ENCODE measurements at places on chromosomes 2 and 18. TPM values are rescaled to one million over a fixed set of nuclear protein-coding genes. Genes with fewer than 3 reads are reported as not detected.
A peak's percentile ranks its signal among the peaks of the same experiment; 100 is the strongest.

GRCh38 chr2:202848813-202849212, 22.8 kb downstream of the ICA1L start:
- no peak overlapping the region for H3K4me3 ChIP-seq
- no peak overlapping the region for H3K27ac ChIP-seq
- no peaks in the 10 kb centered on the region for H3K36me3 ChIP-seq
- no peak for DNase-seq
- H3K27me3 ChIP-seq = no peaks in the 10 kb centered on the region

Gene ILKAP
- 50.7 TPM for total RNA-seq

DNA sequence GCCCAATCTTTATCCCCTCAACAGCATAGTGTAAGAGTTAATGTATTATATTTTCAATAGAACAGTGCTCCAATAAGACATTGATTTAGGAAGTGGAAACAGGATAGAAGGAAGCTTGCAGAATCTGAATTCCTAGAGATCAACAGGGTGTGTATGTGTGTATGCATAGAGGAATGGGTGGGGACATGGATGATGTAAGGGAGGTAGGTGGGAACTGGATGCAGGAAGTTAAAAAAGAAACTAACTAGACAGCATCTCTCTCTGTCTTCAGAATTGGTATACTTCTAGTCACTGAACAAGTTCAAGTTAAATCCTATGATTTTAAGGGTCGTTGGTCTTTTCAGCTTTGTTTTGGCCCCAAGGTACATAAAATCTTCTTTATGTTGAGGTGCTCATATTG, 196.6 kb downstream of the PMAIP1 start:
- no peak for DNase-seq
- no peak overlapping the region for H3K4me3 ChIP-seq
- no peaks in the 10 kb centered on the region for H3K36me3 ChIP-seq
- H3K27ac ChIP-seq = no peak overlapping the region
- no peaks in the 10 kb centered on the region for H3K27me3 ChIP-seq

Gene G6PC2
- total RNA-seq = 0.23 TPM

GRCh38 chr2:229410264-229410663, 139.2 kb upstream of the PID1 start:
- no peaks in the 10 kb centered on the region for H3K27me3 ChIP-seq
- peaks cover 6% of the 10 kb centered on the region for H3K4me1 ChIP-seq
- no peak overlapping the region for H3K4me3 ChIP-seq
- H3K36me3 ChIP-seq = no peaks in the 10 kb centered on the region

GRCh38 chr2:72841462-72842125, 15.8 kb upstream of the EXOC6B start:
- H3K4me3 ChIP-seq = no peak overlapping the region
- H3K27ac ChIP-seq = no peak overlapping the region

DNA sequence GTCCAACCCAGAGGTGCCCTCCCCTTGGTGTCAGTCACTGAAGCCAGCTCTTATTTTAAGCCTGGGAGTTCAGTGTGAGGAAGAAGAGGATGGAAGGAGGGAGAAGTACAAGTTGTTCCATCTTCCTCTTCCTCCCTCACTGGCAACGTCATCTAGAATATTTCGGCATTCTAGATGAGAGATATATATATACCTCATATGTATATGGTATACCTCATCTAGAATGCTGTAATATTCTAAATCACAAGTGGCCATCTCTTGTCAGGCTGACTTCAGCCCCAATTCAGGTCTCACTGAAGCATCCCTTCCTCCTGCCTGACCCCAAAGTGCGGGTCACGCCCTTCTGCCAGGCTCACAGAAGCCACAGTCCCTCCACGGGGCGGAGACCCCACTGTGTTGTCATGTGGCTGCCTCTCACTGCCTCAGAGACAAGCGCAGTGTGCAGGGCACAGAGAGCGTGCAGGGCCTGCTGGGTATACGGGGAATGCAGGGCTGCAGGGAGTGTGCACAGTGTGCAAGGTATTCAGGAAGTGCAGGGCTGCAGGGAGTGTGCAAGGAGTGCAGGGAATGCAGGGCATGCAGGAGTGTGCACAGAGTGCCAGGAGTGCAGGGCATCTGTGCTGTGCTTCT, 32.8 kb upstream of the B3GNT7 start:
- no peaks in the 10 kb centered on the region for H3K4me1 ChIP-seq
- no peak overlapping the region for H3K4me3 ChIP-seq
- DNase-seq = peak; percentile 59
- no peak overlapping the region for H3K27ac ChIP-seq
- H3K27me3 ChIP-seq = no peaks in the 10 kb centered on the region

DNA sequence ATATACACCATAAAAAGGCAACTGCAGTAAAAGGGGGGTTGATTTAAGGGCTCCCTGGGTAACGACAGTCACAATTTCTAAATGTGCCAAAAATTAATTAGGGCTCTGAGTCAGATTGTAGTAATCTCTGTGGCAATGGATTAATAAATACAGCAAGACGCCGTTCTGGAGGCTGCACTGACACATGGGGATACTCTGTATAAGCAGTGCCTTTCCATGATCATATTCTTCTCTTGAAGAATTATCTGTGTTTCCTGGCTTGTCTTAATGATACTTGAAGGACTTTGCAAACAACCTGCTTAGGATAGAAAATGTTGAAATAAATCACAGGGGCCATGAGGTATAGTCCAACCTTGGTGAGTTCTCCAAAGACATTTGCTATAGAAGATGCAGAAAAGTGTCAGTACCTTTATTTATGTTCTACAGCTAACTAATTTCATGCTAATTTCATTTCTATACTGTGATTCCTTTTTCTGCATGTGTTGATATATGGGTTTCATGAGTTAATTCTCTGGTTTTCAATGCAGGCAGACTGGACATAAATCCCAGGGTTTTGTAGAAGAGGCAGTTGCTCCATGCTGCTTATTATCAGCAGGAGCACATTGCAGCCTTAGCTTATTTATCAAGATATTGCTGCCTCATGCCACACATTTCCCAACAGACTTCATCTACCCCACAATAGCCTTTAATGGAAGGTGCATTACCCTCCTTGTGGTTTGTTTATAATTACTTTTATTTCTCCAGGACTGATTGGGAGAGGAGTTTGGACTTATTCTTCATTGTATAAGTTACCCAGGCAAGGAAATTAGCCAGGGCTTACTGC, 54.8 kb downstream of the HNMT start:
- H3K36me3 ChIP-seq = no peaks in the 10 kb centered on the region
- DNase-seq = no peak
- H3K4me1 ChIP-seq = peaks cover 6% of the 10 kb centered on the region
- H3K4me3 ChIP-seq = no peak overlapping the region
- H3K27me3 ChIP-seq = no peaks in the 10 kb centered on the region

Gene DLX1
- 0.51 TPM for total RNA-seq

- DNase-seq = no peak
- H3K4me1 ChIP-seq = no peaks in the 10 kb centered on the region
- no peak overlapping the region for H3K27ac ChIP-seq
- no peaks in the 10 kb centered on the region for H3K27me3 ChIP-seq
- no peak overlapping the region for H3K4me3 ChIP-seq
Observed at GRCh38 chr2:147917161-147917560, 72.3 kb downstream of the ACVR2A start.

Gene CRYGA
- total RNA-seq = not detected

DNA sequence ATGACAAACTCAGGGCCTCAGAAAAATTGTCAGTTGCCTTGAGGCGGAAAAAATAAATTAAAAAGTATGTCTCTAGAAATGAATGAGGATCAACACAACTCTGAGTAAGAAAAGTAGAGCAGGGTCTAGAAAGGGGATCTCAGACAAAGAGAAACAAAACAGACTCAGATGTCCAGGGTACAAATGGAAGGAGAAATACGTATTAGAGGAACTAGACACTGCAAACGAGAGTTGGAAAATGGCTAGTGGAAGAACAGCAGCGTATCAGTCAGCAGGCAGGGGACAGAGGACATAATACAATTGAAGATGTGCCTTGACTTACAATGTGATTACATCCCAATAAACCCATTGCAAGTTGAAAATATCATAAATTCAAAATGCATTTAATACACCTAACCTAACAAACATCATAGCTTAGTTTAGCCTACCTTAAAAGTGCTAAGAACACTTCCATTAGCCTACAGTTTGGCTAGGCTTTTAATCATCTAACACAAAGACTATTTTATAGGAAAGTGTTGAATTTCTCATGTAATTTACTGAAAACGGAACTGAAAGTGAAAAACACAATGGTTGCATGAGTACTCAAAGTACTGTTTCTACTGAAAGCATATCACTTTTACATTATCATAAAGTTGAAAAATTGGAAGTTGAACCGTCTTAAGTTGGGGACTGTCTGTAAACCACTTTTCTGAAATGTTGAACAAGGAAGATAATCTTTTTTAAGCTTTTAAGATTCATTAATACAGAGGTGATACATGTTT, 182.8 kb downstream of the NBAS start:
- H3K27me3 ChIP-seq = no peaks in the 10 kb centered on the region
- no peak overlapping the region for H3K27ac ChIP-seq
- no peak for DNase-seq
- H3K4me1 ChIP-seq = no peaks in the 10 kb centered on the region
- peaks cover 5% of the 10 kb centered on the region for H3K36me3 ChIP-seq
- no peak overlapping the region for H3K4me3 ChIP-seq

All from aorta (tissue), 5 donors.